ENCODE measurements at places on chromosomes 4 and X.

- DNase-seq: no peak
Measured at GRCh38 chrX:153057281-153057680, 1.0 kb downstream of the PNMA3 start.

DNA sequence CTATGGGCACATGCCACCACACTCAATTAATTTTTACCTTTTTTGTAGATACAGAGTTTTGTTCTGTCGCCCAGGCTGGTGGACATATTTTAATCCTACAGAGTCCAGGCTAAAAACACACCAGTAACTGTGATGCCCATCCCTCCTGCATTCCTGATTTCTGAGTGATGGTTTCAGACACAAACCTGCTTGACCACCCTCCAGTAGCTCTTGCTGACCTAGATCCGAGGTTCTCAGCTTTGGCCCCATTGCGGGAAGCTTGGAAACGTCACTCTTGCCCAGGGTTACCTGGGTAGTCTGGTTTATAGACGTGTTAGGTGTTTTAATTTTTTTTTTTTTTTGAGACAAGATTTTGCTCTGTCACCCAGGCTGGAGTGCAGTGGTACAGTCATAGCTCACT is 7.5 kb downstream of the CD99 start:
- no peak for DNase-seq

DNA sequence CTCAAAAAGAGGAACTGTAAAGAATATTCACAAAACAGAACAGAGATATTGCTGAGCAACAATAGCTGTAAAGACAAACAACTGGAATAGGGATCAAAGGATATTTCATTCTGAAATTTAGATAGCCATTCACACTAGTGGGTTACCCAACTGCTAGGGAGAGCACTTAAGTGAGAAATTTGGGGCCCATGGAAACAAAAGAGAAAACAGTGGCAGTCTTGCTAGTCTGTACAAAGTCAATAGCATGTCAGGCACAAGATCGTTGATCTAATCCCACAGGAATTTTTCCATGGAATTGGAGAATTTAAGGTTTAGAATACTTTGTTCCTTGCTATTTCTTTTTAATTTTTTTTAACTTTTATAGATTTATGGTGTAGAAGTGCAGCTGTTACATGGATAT is 467.0 kb downstream of the PCDH18 start:
- DNase-seq: no peak

- DNase-seq: no peak
Measured at GRCh38 chr4:152806501-152807125, 26.9 kb downstream of the ARFIP1 start.

DNA sequence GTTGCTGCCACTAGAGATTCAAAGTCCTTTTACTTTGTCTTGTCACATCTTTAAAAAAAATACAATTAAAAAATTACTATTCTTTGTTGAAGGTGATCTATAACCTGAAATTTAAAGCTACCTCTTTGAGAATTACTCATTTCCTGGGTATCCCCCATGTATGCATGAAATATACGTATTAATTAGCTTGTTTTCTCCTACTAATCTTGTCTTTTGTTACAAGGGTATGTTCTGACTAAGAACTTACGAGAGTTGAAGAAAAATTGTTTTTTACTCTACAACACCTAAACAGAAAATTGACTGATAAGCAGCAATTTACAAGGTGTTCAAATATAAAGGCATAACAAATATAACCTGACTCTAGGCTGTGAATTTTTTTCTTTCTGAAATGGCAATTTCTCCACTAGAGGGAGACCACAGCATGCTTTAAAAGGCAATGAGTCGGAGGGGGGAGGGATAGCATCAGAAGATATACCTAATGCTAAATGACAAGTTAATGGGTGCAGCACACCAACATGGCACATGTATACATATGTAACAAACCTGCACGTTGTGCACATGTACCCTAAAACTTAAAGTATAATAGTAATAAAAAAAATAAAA is 249.6 kb downstream of the OPHN1 start:
- DNase-seq: no peak

DNA sequence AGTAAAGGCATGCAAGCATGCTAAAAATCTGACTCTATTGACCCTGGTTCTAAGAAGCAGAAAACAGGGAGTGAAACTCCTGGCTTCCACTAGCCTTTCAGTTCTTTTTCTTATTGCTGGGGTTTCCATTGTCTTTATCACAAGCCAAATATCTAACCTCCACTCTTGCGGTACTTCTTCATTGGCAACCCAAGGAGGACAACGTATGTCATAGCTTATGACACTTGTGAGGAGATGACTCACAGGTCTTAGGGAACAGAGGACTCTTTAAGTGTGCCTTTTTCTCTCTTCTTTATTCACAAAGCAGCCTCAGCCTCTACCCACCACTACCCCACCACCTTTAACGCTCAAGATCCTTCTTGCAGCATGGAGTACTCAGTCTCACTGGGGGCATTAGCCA is 124.2 kb downstream of the GUCY2F start:
- DNase-seq: no peak

DNA sequence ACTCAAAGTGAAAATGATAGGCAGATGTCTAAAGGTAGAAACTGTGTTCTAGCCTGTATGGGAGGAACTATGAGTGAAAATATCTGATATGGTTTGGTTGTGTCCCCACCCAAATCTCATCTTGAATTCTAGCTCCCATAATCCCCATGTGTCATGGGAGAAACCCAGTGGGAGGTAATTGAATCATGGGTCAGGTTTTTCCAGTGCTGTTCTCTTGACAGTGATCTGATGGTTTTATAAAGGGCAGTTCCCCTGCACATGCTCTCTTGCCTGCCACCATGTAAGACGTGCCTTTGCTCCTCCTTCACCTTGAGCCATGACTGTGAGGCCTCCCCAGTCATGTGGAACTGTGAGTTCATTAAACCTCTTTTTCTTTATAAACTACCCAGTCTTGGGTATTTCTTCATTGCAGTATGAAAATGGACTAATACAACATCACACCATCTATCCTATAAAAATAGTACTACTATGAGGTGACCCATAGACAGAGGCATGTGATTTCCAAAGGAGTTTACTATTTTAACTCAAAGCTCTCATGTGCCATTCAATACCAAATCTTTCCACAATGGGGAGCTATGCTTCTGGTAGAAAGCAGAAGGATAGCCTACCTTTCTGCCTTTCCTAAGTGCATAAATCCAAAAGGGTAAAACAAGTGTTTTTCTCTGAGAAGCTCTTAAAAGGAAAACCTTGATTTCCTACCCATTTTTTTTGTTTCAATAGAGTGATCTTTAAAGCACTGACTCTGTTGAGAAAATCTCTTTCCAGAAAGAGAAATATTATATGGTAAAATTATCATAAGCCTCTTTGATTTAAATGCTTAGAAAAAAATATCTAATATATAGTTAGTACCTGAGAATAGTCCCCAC is 38.8 kb downstream of the SEC31A start:
- no peak for DNase-seq

- DNase-seq: no peak
Measured at GRCh38 chr4:130422261-130422660, 1326.3 kb downstream of the C4orf33 start.

GRCh38 chr4:31104577-31104976 is 384.4 kb downstream of the PCDH7 start:
- DNase-seq: no peak

DNA sequence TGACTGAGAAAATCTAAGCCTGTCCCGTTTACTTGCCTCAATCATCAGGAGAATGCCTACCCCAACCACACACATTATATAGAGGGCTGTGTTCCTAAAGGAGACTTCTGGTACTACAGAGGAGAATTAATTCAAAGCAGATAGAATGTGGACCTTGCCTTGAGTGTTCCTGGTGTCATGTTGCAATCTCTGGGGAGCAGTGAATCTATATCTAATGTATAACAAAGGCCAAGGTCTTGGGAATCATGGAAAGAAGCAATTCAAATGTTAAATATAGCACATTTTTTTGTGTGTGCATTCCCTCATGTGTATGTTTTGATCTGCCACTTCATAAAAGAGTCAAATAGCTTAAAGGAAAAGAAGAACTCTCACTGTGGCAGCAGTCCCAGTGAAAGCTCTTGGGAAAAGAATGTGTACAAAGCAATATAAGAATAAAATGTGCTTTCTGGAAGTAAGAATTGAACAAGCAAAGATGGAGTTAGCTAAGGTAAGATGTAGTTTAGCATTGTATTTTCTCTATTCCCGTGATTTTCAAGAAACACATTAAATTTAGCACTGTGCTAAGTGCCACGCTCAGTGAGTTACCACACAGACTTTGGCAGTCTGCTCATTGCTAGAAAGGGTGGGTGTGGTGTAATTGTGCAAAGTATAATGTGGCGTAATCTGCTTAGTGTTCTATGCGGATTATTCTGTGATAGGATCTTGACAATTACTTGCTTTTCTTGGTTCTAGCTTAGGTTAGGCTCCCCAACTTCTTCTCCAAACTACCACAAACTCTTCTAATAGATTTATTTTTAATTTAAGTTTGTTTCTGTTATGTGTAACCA is 13.7 kb downstream of the ADH6 start:
- DNase-seq: no peak

DNA sequence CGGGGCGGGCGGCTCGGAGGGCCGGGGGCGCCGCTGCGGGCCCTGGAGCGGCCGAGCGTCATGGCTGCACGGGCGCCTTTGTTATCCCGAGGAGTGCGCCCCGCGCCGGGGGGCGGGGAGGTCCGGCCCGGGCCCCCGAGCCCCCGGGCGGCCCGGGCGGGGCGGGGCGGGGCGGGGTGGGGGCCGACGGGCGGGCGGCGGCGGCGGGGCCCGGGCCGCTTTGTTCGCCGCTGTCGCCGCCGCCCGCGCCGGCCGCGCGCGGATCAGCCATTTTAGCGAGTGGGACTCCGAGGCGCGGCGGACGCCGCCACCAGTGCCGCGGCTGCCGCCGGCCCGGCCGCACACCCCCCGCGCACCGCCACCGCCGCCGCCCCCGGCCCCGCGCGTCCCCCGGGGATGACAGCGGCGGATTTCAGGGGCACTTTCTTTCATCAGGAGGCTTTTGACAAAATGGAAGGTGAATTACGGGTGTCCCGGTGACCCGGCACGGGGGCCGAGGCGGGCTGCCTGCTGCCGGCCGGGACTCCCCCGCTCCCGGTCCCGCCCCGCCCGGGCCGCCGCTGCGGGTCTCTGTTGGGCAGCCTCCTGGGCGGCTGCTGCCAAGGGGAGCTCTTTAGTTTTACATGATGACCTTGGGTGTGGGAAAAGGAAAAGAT is 1.2 kb downstream of the HMGB3 start:
- DNase-seq: no peak

GRCh38 chrX:43589735-43590134 is 66.4 kb upstream of the MAOA start:
- DNase-seq: no peak

GRCh38 chr4:53132132-53132891 is 233.5 kb downstream of the SCFD2 start:
- DNase-seq: no peak

- no peak for DNase-seq
Measured at GRCh38 chr4:121662225-121662624, 34.6 kb downstream of the ANXA5 start.

DNA sequence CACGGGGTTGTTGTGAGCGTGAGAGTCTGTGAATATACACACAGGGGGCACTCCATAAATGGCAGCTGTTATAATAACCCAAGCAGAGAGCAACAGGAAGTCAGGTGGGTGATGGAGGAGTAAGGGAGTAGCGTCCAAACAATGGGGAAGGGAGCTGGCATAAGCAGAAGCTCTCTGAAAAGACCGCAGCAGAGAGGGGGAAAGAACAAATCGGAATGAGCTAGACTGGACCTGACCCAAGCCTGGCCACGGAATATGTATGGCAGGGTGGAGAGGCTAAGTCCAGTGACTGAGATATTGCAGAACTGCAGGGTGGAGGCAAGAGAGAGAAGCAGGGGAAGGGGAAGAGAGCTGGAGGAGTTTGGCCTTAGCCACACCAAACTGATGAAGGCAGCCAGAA is 6.5 kb upstream of the GJB1 start:
- DNase-seq: no peak

- DNase-seq: no peak
Measured at GRCh38 chr4:3054169-3054759, 20.1 kb downstream of the HTT-AS start.

DNA sequence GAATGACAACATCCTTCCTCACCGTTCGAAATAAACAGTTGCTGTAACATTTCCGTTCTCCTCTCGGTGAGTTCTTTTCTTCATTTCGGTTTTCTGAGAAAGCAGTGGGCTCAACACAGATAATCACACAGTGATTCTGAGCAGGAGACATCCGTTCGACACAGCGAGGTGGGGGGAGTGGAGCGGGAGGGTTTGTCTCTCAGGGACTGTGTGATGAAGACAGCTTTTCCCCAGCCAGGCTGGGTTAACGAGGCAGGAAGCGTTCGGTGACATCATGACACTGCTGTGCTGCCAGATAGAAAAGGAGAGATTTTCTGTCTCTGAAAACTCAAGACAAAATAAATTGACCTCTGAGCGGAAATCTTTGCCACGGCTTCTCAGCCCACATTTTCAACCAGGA is 119.3 kb downstream of the CRLF2 start:
- peak; percentile 38 for DNase-seq

GRCh38 chrX:22134681-22135080 is 102.6 kb downstream of the PHEX start:
- no peak for DNase-seq

GRCh38 chr4:107380190-107380589 is 339.8 kb downstream of the PAPSS1 start:
- DNase-seq: no peak

- peak; percentile 24 for DNase-seq
Measured at GRCh38 chr4:184448821-184449220, 25.5 kb downstream of the IRF2 start.

DNA sequence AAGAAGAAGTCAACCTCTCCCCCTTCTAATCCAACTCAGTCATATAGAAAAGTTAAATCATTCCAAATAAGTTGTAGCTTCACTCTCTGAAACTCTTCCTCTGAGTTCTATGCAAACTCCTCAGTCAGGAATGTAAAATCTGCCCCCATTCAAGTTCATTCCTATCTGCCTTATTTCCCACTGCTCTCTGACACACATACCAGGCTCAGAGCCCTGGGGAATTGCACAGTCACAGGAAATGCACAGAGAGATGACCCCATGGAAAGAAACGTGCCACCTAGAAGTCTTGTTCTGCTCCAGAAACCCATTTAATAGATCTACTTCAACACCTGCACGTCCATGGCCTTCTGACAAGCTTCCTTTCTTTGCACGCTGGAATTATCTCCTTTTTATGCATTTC is 236.0 kb upstream of the VCX3A start:
- DNase-seq: no peak

DNA sequence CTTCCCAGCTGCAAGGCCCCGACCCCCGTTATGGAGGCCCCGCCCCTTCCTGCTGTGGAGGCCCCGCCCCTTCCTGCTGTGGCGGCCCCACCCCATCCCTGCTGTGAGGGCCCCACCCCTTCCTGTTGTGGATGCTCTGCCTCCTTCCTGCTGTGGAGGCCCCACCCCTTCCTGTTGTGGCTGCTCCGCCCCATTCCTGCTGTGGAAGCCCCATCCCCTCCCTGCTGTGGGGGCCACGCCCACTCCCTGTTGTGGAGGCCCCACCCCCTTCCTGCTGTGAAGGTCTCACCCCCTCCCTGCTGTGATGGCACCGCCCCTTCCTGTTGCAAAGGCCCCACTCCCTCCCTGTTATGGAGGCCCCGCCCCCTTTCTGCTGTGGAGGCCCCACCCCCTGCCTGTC is 104.9 kb upstream of the PSAPL1 start:
- peak; percentile 76 for DNase-seq

- no peak for DNase-seq
Measured at GRCh38 chr4:183838987-183839712, 66.0 kb upstream of the STOX2 start.

Measured in CD4-positive, alpha-beta T cell treated with Interferon gamma for 1 hour (primary cell).